Caudate nucleus (tissue), 63 donors: ENCODE measurements at places on chromosomes 7 and 10.

DNA sequence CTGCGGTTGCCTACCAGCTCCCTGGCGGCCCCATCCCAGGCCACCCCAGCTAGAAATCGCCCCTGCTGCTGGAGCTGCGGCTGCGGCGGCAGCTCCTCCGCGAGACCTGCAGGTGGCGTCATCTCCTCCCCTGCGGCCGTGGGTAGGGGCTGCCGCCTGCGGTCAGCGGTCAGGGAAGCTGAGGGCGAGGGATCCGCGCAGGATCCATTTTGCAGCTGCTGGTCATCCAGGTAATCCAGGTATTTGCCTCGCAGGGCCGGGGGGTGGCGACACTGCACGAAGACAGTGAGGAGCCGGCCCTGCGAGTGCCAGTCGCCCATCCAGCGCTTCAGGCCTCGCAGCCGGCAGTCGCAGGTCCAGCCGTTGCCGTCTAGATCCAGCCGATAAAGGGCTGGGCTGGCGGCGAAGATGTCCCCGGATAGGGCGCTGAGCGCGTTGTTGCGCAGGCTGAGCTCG is 1.5 kb downstream of the TRIL start:
- DNase-seq = no peak

DNA sequence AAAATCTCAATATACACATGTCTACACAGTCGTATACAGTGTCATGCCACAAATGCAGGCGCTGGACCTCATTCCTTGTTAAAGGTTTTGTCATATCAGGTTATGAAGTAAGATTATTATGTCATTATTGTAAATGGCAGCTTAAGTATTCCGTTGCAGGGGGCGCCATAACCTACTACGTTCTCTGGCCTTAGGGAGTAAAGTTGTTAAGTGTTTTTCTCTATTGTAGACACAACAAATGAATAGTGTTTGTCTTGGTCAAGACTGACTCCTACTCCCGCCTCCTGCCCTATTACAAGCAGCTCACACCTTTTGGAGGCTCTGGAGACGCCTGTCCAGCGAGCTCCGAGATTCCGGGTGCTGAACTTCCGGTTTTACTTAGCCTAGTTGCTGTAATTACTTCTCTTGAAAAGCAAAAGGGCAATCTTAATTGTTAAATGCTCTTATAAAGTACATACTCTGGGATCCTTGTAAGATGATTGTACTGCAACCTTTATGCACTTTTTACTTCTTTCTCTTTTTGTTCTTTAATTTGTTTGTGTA is 994 bp downstream of the GATAD1 start:
- no peak for DNase-seq

DNA sequence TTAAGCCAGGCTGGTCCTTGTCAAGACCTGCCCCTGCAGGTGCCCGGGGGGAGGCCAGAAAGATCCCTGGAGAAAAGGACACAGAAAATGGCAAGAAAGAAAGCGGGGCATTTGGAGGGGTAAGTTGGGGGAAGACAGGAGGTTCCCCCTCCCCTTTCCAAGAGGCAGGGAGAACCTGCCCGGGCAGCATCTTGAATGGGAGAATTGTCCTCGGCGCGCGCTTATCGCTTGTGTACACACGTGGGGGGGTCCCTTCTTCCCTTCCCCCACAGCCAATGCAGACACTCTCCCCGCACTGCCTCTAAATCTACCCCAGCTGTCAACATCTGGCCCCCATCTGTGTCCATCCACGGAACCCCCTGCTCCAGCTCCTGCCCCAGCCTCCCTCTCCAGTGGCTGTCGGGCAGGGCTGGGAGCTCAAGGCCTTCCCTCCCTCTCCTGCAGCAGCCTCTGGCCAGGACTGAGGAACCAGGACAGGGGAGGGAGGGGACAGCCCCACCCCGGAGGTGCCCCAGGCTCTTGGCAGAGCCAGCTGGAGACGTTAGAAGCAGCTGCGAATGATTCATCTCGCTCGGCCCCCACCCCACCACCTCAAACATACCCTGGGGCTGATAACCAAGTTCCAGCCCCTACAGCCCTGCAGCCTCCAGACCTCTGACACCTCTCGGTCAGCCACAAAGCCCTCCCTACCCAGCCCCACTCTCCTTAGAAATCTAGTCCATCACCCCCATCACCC is 25.3 kb downstream of the EPHB4 start:
- DNase-seq = no peak

GRCh38 chr7:9217204-9217603 is 783.8 kb downstream of the NXPH1 start:
- no peak for DNase-seq

DNA sequence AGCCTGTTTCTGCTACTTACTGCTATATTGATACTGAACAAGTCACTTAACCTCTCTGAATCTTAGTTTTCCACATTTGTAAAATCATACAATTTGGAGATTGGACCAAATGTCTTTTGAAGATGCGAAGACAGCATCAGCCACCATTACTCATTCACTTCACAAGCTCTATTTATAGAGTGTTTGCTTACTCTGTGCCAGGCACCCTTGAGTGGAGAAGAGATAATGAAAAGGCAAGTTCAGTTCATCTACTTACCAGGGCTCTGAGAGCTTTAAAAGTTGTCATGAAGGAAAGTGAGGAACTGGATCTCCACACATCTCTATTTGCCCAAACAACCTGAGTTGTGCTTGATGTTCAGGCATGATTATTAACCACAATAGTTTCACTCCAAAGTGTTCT is 277.5 kb downstream of the CSTF2T start:
- DNase-seq = no peak

GRCh38 chr10:88879534-88880281 is at the start of gene STAMBPL1:
TSS of gene STAMBPL1 (plus strand) at chr10:88880245. CDS start at chr10:88901709, 21,464 bp downstream.
- peak; percentile 72 for DNase-seq

- DNase-seq = no peak
These were observed 71.6 kb downstream of the THSD7A start for GRCh38 chr7:11760372-11760771.

GRCh38 chr7:15143121-15143520 is 240.6 kb upstream of the DGKB start:
- no peak for DNase-seq

- DNase-seq = no peak
These were observed 30.6 kb downstream of the RASGEF1A start for GRCh38 chr10:43236176-43236850.

DNA sequence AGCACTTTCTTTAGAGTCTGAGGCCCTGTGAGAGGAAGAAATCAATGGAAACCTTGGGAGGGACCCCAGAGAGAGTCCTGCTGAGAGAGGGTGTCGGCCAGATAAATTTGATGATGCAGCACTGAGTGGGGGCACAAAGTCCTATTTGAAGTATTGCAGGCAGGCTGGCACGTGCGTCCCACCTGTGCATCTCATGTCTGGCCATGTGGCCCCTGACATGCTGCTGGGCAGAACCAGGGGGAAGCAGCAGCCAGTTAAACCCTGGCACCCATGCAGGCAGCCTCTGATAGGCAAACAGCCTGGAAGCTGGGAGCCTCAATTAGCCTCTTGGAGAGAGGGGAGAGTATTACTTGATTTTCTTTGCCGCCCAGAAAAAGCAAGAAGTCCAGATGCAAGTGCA is 180.9 kb downstream of the PLXNA4 start:
- no peak for DNase-seq

DNA sequence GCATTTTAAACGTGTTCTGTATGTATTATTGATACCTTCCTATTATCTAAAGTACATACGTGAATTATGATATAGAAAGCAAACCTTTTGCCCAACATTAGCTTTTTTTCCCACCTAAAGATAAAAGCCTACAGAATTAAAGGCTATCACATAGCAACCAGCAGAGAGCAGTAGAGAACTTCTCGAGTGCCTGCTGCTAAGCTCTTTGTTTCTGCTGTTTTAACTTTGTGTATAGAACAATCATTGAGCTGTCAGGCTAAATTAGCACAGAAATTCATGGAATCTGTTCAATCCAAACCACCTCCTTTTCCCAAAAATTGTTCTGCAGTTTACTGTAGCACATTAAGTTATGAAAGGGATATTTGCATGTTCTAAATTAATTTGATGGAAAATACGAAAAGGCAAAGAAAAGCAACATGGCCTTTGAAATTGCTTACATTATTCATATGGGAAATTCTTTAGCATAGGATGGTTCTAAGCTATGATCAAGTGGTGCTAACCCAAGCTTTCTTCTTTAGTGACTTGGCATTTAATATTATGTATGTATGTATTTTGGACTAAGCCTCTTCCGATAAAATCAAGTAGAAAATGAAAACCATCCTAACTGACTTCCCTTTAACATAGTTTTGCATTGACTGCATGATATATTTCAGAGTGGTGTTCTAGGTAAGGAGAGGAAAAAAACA is 1288.5 kb downstream of the GATA3 start:
- no peak for DNase-seq

- DNase-seq = no peak
These were observed 28.6 kb downstream of the CTTNBP2 start for GRCh38 chr7:117844678-117845077.

DNA sequence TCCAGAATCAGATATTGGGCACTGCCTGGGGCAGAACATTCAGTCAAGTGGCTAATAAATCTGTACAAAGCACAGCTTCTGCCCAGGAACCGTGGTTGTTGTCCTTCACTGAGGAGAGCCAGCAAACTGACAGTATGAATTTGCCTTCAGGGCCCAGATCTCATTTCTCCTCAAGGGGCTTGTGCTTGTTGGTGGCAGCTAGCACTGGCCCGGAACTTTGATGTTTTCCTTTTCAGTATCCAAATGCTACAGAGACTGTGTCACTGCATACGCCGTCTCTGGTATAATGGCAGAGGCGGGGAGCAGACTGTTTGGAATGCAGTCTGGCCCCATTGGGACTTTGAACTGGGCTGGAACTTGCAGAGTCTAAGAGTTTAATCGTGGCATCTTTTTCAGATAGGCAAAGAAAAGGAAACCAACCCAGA is 30.4 kb upstream of the ADD3 start:
- no peak for DNase-seq

- DNase-seq = no peak
These were observed 6.6 kb upstream of the ZNF786 start for GRCh38 chr7:149097088-149097487.

DNA sequence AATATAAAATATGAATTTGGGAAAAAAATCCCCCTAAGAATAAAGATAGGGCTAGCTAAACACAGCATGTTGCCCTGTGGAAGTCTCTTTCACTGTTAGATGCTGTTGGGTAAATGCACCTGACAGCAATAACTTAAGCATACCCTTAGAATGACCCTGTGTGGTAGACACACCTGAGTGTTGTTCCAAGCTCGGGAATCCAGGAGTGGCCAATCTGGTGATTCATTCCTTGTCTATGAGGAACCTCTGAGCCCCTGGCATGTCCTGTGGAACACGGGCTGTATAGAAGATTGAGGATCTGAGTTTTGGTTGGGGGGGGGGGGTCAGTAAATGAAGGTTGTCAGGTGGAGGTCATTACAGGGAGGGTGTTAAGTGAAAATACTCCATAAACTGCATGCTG is 730.0 kb upstream of the IGFBP3 start:
- no peak for DNase-seq

GRCh38 chr10:61682323-61682722 is 19.6 kb downstream of the CABCOCO1 start:
- no peak for DNase-seq

DNA sequence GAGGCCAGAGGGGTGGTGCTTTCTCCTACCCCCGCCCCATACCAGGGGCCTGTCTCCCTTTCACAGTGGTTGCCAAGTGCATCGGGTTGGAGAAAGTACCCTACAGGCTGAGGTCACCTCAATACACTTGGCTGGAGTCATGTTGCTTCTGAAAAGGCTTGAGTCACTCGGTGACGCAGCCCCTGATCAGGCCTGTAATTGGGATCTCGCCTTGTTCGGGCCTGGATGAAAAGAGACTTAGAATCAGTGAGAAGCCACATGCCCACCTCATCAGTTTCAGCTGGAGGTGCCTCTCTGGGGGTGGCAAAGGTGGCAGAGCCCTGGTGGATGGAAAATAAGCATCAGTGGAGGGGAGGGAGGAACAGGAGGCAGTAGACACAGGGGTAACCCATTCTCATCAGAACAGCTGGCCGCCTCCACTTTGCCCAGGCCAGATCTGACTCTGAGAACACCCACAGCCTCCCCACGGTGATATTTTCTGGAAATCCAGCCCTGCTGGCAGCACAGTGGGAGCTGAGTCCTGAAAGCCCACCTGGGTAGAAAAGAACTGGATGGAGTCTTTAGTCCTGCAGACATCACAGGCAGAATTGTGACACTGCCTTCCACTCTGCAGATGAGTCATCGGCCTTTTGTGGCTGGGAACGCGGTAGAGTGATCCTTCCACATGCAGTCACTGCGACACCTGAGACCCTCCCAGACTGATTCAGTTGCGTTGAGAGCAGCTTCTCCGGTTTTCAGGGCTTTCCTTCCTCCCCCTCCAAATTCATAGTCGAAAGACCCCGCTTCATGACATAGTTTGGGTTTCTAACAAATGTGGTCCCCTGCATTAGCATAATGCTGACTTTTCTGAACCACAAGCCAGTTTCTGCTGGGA is 108.0 kb downstream of the GRK5 start:
- DNase-seq = no peak

- DNase-seq = no peak
These were observed 143.0 kb downstream of the PPP1R3A start for GRCh38 chr7:113775804-113776203.

GRCh38 chr10:61189912-61190311 is 245.9 kb upstream of the RHOBTB1 start:
- DNase-seq = no peak

DNA sequence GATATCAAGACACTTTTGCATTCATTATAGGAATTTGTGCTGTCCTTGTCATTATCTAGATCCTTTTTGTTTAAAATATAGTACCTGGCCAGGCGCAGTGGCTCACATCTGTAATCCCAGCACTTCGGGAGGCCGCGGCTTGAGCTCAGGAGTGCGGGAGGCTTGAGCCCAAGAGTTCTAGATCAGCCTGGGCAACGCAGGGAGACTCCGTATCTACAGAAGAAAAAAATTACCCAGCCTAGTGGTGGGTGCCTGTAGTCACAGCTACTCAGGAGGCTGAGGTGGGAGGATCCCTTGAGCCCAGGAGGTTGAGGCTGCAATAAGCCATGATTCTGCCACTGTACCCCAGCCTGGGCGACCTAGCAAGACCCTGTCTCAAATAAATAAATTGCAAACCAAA is 621 bp upstream of the MORN4 start:
- no peak for DNase-seq

DNA sequence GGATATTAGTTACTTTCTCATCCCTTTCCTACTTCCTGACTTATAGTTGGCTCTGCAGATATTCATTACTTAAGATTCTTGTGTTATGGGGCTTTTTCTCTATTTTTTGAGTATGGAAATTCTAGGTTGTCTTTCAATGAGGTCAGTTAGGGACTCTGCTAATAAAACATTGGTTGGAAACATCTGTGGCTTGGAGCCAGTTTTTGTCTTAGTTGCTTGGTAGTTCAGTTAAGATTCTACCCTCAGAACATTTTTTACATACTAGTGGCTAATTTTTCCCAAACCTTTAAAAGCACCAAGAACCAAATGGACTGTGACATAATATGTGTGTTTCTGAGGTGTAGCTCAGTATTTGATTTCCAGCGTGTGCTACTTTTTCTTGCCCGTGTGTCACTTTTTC is 305.6 kb upstream of the FZD1 start:
- DNase-seq = no peak

GRCh38 chr10:24545585-24545984 is 178.1 kb downstream of the ARHGAP21 start:
- DNase-seq = no peak

GRCh38 chr10:108336836-108337235 is 1172.3 kb upstream of the SORCS1 start:
- no peak for DNase-seq

- no peak for DNase-seq
These were observed 44.9 kb downstream of the INSYN2A start for GRCh38 chr10:127151541-127151940.
